ENCODE measurements at places on chromosomes 5 and 9.

- no peak for DNase-seq
Measured at GRCh38 chr5:178235588-178235974, 3.0 kb upstream of the PHYKPL start.

GRCh38 chr5:109852371-109853155, 162.8 kb downstream of the MAN2A1 start:
- no peak for DNase-seq

GRCh38 chr5:79794347-79794746, 104.7 kb downstream of the CMYA5 start:
- DNase-seq = no peak

DNA sequence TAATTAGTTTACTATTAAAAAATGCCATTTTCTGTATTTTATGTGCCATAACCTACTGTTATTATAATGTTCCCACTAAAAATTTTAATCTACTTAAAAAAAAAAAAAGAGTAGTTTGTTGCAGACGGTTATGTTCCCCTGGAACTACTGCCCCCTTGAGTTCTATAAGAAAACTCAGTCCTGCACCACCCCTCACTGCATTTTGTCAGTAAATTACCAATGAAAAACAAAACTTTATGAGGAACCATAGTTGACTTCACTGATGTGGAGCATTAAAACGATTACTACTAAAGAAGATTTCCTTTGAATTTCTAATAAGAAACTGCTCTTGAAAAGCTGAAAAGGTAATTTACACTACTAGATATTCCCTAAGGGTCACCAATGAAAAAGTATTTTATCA, 288.7 kb downstream of the FBXL17 start:
- DNase-seq = no peak

- no peak for DNase-seq
Measured at GRCh38 chr9:84151236-84151635, 170.6 kb downstream of the RMI1 start.

GRCh38 chr9:131320031-131320685, 30.6 kb downstream of the PLPP7 start:
- DNase-seq = no peak

- no peak for DNase-seq
Measured at GRCh38 chr9:120257483-120257882, 322.5 kb downstream of the CDK5RAP2 start.

DNA sequence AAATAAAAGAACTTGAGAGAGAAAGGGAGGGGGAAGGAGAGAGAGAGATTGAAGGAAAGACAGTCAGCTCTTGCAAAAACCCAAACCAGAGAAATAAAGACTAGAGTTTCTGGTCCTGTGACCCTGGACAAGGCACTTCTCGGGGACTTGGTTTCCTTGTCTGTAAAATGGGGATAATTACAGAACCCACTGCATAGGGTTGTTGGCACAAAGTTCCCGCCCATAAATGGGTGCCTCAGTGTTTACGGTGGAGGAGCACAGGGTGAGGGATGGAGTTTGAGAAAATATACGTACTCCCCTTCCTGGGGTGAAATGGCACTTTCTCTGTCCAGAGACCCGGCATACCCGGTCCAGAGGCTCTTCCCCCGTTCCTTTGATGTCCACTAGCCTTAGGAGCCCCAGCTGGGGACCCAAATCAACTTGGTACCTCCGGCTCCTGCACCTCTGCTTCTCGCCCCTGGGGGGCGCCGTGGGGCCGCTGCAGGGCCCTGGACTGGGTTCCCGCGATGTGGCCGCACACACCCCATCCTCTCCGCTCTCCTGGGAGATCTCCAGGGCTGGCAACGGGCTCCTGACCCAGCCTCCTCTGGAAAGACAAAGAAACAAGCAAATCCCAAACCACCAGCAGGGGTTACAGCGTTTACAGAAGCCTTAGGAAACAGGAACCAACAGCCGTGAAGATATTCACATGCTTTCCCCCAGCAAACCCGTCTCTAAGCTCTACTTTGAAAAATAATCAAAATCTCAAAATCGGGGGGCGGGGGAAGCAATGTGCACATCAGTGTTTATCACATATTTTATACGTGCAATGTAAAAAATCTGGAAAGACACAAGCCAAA, 26.3 kb downstream of the PTGES start:
- peak; percentile 46 for DNase-seq

DNA sequence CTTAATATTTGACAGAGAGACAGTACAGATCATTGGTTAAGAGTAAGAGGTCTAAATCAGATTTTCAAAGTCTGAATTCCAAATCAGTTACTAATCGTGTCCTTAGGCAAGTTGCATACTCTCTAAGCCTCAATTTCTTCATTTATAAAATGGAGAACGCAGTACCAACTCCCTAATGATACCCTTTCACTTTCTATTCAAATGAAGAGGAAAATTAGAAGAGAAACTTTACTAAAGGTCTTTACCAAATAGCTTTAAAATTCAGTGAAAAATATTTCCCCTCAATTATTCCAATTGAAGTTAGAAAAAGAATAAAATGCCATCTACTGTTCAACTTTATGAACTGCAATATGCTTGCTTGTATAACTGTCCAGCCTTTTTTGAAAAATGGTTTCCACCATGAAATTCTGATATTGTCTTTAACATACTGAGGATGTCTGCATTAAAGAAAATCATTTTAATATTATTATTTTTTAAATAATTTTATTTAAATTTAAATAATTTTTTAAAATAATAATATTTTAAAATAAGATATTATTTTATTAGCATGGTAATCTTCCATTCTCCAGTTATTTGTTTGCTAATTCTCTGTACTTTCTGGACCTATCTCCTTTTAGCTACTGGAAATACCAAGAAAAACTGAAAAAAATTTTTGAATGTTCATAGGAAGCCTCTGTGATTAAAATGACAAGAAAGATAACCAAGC, 36.0 kb downstream of the POC5 start:
- DNase-seq = no peak

- no peak for DNase-seq
Measured at GRCh38 chr5:78648359-78649210, at the start of gene LHFPL2. LHFPL2 (minus strand) TSS chr5:78648772; CDS start chr5:78510213, 138,559 bp downstream.

DNA sequence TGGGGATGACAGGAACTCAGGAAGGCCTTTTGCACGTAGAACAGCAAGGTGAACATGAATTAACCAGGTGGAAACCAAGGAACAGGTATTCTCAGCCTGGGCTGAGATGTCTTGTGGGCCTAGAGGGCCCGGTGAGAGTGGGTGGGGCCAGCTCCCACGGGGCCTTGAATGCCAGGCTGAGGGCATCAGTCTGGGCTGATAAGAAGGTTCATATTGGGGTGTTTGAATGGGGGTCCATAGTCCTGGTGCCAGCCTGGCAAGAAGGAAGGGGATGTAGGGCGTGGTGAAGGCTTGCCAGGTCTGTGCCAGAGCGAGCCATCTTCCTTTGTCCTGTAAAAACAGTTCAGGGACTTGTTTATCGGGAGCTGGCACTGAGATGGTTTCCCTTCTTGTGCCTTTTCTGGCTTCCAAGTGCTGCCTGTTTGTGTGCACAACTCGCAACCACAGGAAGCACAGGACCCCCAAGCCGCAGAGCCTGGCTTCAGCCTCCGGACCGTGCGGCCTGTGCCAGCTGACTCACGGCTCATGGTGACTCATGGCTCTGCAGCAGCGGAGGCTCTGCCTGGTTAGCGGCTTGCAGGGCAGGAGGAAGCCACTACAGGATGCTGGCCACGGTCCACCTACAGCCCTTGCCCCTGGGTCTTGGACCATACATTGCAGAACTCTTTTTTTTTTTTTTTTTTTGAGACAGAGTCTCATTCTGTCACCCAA, 2.4 kb downstream of the CARD19 start:
- no peak for DNase-seq

DNA sequence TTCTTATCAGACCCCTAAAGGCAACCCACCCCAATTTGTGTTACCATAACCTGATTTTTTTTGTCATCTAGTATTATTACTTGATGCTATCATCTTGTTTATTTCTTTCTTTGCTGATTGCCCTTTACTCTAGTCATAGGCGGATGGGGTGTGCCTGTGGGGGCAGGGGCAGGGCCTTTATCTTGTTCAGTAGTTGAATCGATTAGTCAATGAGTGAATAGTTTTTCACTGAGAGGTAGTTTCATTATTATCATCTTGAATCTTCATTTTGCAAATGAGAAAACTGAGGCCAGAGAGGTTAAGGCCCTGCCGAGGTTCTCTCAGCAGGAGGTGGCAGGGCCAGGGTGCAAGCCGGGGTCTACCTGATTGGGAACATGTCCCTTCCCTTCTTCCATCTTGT, 9.4 kb upstream of the GM2A start:
- no peak for DNase-seq

All from T-helper 17 cell (primary cell).